Activated T-cell treated with anti-CD3 and anti-CD28 coated beads, Interleukin-2, amount 50 U/mL, for 1 hour (primary cell): ENCODE measurements at places on chromosomes 13 and 19.
A peak's percentile ranks its signal among the peaks of the same experiment; 100 is the strongest.

DNA sequence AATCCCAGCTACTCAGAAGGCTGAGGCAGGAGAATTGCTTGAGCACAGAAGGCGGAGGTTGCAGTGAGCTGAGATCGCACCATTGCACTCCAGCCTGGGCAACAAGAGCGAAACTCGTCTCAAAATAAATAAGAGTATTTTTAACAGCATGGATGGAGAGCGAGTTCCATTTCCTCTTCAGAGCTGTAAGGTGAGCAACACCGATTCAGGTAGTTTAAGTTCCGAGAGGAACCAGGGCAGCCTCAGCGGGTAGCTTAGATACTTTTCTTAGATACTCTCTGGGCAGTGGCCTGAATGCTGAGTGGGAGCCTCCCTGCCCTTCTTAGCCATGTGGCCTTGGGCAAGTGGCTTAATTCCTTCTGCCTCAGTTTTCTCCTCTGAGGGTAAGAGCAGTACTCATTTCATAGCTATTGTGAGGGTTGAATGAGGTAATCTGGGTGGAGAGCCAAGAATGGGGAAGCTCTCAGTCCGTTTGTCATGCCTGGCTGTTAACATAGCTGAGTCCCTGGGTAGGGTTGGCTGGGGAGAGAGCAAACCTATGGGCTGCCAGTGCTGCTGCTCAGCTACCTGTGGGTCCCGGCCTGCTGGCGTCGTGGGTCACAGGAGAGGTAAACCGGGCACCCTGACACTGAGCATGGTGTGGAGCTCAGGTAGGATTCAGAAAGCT is 4.1 kb downstream of the ATP11A start:
- DNase-seq = no peak

DNA sequence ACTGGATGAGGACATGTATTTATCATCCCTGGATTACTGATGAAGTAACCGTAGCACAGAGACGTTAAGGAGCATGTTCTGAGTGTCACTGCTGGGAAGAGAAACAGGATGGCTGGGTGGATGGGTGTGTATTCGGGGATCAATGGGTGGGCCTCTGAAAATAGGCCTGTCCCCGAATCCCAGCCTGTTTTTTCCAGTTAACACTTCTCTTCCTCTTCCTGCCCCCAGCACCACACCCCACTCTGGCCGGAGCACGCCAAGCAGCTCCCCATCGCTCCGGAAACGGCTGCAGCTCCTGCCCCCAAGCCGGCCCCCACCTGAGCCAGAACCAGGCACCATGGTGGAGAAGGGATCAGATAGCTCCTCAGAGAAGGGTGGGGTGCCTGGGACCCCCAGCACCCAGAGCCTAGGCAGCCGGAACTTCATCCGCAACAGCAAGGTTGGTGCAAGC is 8.8 kb downstream of the GRAMD1A start:
- no peak for DNase-seq

DNA sequence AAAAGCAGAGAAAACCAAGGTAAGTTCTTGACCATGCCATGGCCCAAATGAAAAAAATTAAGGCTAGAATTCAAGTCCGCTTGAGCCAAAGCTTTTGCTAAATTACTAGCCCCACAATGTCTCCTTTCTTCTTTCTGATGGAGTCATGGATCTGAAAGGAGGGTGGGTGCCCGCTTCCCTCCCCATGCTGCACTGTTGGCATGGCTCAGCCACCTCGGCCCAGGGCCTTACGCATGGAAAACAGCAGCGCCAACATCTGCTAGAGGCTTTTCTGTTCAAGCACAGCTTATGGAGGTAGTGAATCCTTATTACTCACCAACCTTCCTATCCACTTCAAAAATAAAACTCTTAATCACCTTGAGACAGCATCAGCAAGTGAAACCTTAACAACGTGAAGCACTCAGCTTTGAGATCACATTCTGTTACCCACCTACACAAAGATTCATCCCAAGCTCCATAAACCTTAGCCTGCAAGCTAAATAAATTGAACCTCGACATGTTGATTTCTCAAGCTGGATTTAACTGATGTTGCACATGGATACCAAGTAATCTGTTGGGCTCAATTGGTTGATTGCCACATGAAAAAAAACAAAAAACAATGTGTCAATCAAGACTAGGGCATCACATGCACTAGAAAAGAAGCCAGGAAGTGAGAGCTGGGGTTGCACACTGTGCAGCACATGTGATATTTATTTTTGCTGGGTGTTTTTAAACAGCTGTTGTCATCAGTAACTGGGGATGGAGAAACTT is 43.4 kb downstream of the TPT1 start:
- no peak for DNase-seq

DNA sequence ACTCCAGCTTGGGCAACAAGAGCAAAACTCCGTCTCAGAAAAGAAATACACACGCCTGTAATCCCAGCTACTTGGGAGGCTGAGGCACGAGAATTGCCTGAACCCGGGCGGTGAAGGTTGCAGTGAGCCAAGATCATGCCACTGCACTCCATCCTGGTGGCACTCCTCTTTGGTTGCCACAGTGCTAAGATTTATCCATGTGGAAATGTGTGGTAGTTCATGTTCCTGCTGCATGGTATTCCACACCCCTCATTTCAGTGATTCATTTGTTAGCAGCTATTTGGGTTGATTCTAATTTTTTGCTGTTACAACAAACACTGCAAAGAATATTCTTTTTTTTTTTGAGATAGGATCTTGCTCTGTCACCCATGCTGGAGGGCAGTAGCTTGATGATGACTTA is 12.1 kb downstream of the IFNL3 start:
- no peak for DNase-seq

DNA sequence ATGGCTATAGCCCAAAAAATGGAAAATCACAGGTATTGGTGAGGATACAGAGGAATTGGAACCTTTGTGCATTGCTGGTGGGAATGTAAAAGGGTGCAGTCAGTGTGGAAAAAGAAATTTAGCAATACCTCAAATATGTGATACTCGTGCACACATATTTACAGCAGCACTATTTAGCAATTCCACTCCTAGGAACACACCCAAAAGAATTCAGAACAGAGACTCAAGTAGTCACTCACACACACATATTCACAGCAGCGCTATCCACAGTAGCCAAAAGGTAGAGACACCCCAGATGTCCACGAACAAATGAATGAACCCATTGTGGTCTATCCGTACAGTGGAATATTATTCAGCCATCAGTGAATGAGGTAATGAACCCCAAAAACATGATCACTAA is 114.0 kb downstream of the COL4A2 start:
- no peak for DNase-seq

DNA sequence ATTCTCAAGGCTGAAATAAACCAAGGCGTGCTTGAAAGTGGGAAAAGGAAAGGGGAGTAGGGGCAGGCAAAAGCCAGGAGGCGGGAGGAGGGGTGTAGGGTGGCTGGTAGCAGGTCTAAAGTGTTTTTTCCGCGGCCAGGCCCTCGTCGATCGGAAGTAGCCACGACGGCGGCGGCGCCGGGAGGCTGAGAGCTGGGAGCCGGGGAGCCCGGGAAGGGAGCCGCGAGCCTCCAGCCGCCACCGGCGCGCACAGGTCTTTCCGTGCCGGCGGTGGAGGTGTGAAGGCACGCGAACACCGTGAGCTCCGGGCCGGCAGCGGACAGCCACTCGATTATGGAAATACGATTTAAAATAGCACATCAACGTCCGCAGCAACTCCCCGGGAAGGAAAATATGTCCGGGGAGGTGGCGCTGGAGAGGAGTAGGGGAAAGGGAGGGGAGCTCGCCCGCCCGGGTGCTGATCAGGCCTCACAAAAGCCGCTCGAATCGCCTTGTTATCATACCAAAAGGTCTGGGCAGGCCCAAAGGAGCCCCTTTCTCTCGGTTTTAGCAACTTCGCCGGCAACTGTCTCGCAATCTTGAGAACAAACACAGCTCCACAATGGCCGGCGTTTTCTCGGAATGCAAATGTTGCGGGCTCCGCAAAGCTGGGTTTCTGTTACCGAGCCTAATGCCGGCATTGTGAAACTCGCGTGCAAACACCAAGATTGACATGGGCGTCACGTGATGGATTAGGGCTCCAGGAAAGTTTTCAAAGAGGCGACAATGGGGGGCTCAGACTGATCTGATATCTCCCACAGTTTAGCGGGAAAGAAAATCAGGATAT is 2.9 kb upstream of the PCDH8 start:
- DNase-seq = no peak

- no peak for DNase-seq
Measured at GRCh38 chr13:36815062-36815461, 4.0 kb upstream of the RFXAP start.

GRCh38 chr13:97221046-97221445 is 1.1 kb upstream of the MBNL2 start:
- DNase-seq = no peak

DNA sequence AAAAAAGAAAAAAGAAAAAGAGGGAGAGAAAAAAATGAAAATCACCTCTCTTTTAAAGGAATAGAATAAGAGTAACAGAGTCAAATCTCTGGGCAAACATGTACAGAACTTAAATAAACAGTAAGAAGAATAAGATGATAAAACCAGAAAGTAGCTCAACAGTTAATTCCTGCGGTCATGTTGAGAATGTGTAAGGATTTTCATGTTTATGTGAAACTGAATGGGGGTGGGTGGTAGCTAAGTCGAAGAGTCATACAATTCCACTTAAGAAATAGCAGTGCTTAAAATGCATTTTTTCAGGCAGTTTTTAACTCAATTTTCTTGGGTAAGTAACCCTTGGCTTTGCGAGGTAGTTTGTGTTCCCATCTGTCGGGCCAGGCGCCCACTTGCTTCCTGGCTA is 60.9 kb downstream of the PEX11G start:
- no peak for DNase-seq

- no peak for DNase-seq
Measured at GRCh38 chr19:16885166-16885565, 3.6 kb upstream of the F2RL3 start.

GRCh38 chr13:38671980-38672379 is 14.9 kb upstream of the FREM2 start:
- no peak for DNase-seq

- DNase-seq = no peak
Measured at GRCh38 chr19:45391871-45392665, 12.8 kb downstream of the PPP1R13L start.

DNA sequence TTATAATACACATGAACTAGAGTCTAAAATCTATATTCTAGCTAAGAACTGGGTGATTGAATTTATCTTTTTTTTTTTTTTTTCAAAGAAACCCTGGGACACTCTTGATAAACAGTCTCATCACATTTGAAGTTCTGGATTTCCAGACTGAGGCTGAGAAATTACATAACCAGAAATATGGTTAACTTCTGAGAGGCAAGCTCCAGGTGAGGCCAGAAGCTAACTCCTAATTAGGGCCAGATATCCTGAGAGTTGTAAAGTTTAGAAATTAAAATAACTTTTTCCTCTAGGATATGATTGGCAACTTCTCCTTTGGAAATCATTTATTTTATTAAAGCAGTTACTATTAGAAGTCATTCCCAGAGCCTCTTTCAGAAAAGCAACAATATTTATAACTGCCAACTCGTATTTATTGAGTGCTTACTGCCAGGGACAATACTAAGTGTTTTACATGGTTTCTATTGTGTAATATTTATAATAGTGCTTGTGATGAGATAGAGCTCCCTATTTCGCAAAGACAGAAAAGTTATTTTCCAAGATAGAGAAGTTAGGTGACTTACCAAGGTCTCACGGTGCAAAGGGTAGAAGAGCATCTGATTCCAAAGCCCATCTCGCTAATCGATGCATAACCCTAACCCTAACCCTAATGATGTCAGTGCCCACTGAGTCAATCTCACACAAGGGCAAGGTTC is 187.7 kb downstream of the DCT start:
- DNase-seq = no peak

DNA sequence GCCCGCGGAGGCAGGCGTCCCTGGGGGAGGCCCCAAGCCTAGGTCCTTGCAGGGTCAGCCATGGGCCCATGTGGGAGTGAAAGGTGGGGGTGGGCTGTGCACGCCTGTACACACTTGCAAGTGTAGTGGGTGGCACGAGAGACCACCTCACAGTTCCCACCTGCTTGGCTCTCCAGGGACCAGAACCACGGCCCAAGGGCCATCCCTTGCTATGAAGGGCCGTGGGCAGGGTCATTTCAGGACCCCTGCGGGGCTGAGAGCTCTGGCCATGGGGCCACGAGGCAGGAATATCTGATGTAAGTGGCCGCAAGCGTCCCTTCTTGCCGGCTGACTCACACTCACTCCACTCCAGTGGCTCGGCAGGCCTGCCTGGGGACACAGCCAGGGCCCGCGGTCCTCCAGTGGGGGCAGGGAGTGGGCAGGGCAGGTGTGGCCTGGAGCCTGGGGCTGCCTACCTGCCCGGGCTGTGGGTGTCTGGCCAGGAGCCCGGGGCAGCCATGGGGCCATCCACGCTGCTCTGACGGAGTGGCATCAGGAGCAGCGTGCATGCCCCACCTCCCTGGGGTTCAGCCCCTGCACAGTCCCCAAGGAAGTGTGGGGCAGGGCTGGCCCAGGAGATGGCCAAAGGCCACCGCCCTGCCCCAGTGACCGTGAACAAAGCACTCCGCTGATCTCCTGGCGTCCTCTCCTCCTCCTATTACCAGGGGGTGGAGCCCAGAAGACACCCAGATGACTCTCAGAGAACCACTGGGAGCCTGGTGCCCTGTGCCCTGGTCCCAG is 8.6 kb upstream of the MKNK2 start:
- DNase-seq = no peak

- DNase-seq = no peak
Measured at GRCh38 chr13:100454876-100455275, 133.7 kb downstream of the GGACT start.

- DNase-seq = no peak
Measured at GRCh38 chr13:106296723-106297122, 238.7 kb downstream of the EFNB2 start.

DNA sequence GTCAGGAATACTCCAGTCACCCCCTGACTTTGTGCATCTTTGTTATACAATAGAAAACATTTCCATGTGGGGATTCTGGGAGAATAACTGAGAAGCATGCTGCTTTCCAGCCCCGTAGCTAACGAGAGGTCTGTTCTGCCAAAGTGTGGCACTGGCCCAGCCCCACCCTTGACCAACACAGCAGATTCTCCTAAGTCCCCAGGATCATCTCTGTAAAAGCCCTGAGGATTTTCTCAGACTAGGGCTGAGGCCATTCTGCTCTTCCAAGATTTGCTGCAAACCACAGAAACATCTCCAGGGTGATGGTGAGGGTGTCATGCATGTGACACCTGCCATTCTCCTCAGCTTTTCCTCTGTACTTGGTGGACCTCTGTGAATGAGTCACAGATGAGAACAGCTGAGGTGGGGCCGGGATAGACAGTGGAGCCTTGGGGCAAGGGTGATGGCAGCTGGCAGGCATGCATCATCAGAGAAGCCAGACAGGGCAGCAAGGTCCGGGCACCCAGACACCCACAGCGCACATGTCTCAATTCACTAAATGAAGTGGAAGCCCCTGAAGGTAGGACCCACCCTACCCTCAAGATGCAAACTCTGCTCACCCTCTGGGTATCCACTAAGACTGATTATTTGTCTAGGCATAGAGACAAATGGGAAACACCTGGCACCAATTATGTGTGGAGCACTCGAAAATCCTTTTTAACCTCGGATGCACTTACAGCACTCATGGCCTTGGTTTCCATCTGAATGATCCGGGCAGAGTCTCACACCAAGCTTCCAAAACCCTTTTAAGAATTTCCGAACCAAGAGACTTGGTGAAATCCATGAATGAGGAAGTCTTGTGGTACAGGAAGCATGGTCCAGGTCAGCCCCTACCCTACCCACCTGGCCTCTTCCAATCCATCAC is 20.1 kb upstream of the DOCK9 start:
- peak; percentile 39 for DNase-seq

GRCh38 chr13:97275776-97276501 is 53.8 kb downstream of the MBNL2 start:
- DNase-seq = no peak

- DNase-seq = peak; percentile 26
Measured at GRCh38 chr13:114115191-114115671, 17.2 kb downstream of the RASA3 start.
